ENCODE measurements at places on chromosomes 7 and 10.

DNA sequence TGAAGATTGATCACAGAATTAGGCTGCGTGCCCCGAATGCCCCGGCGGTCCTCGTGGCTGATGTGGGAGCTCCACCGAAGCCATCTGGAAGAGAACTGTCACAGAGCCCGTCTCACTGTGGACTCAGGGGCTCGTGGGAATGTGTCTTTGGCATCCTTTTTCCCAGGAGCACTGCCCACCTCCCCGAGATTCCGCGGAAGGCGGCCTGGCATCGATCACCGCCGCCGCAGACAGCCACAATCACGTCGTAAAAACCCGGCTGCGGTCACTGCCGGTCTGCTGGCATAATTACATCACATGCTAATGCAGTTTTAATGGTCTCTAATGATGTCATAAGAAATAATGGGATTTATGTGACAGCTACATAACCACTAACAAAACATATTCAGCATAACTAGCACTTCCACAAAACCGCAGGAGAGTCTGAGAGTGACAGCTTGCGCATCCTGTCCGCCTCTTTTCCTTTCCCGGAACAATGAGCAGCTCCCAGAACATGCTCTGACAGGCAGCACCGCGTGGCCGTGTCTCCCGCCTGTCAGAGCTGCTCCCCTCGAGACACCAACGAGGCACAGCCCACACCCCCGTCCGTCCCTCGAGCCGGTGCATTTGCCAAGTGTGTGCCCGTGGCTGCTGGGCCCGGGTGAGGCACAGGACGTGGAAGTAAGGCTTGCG is 490.0 kb downstream of the PTPRN2 start:
- no peak for DNase-seq

DNA sequence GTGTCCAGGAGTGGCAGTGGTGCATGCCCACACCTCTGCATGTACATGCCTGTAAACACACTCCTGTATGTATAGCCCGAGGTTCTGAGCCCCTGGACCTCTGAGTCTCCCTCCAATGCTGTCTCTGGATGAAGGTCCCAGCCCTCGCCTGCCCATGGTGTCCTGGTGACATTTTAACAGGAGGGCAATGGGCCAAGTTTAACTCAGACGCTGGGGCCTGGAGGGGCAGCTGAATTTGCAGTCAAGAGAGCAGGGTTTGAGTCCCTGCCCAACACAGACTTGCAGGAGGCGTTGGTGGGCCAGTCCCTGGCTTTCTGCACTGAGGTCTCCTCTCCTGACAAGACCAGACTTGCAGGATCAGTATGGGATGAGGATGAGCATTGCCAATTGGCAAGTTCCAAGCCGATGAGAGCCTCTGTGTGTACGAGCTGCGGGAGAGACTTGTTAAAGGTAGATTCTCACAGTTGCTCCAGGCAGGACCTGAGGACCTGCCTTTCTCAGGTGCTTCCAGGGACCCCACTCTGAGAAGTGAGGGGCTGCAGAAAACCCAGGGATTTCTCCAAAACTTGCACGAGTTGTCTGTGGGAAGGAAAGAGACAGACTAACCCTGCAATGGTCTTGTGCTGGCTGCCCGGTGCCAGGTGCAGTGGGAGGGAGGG is 141.9 kb downstream of the ELFN1 start:
- no peak for DNase-seq

- no peak for DNase-seq
Measured at GRCh38 chr7:99374111-99375064, at the start of gene ARPC1B. TSS of gene ARPC1B (plus strand) at chr7:99374730. CDS start at chr7:99385715, 10,985 bp downstream.

DNA sequence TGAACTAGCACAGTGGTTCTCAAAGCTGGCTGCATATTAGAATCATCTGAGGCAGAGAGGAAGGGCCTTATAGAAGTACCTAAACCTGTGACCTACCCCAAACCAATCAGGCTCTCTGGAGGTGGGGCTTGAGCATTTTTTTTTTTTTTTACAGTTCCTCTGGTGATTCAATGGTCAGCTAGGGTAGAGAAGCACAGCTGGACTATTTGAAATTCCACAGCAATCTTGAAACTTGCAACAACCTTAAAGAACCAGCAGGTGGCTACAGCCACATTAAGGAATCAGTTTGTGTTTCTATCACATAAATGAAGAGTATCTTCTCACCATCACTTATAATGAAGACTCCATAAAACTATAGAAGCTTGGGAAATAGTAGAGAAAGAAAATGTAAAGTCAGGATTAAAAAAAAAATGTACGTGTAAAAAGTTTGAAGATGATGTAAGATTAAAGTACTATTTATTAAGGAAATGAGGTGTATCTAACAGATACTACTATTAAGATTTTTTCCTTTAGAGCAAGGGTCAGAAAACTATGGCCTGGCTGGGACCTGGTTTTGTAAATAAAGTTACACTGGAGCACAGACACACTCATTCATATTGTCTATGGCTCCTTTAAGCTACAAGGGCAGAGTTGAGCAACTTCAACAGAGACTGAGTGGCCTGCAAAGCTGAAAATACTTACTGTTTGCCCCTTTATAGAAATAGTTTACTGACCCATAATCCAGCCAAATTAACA is 3.8 kb downstream of the RTKN2 start:
- peak; percentile 89 for DNase-seq

DNA sequence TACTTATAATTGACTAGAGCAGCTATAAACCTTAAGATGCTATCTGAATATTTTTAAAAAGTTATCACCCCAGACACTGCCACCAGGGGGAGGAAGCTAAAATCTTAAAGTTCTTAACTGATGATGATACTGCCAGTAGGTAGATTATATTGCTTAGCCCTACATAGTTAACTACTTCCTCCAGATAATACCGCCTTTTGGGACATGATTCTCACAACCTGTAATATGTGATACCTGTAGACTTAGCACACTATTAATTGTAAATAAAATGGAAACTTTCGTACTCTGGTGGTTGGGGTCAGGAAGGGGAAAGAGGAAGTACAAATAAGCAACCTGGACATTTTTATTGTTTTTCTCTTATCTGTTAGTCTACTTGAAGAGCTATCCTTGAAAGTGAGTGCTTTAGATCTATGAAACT is 268.9 kb downstream of the ADK start:
- DNase-seq, result no peak

- DNase-seq, result no peak
Measured at GRCh38 chr10:121080281-121080891, 229.2 kb downstream of the WDR11 start.

DNA sequence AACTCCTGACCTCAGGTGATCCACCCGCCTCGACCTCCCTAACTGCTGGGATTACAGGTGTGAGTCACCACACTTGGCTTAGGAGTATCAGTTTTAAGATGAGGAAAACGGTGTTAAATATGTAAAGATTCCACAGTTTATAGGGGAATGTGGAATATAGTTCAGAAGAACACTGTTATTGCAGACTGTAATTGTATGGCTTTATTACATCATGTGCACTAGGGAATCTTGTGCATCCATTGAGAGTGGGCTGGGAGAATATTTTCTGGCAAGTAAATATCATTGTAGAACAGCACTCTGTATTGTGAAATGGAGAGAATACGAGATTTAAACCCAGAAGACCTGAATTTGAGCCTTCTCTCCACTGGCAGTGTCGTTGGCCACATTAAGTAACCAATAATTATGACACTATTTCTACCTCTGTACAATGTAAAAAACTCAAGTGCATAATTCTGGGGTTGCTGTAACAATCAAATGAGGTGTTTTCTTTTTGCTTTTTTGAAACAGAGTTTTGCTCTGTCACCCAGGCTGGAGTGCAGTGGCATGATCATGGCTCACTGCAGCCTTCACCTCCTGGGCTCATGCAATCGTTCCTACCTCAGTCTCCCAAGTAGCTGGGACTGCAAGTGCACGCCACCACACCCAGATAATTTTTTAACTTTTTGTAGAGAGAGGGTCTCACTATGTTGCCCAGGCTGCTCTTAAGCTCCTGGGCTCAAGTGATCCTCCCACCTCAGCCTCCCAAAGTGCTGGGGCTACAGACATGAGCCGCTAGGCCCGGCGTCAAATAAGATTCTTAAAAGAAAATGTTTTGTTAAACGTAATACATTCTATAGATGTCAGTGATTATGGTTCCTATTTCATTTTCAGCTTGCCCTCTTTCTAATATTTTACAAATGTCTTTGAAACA is 12.0 kb upstream of the PARD3 start:
- DNase-seq, result no peak

DNA sequence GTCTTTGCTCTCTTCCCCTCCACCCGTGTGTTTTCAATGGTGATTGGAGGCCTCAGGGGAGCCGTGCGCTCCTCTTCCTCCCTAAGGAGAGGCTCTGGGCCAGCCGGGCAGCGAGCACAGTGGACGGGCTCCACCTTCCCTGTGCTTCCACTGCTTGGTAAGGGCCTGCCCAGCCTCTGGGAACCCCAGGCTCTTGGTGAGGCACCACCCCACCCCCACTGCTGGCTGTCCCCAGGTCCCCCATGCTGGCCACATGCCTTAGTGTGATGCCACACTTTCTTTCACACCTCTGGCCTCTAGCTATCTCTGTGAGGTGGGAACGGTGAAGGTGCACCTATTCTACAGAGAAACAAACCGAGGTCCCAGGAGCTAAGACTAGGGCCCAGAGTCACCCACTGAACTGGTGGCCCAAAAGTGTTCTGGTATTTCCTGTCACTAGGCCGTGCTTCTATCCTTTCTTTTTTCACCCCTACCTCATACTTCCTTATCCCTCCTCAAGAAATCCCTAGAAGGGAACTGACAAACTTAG is 53.3 kb downstream of the UNC5B start:
- DNase-seq, result no peak

DNA sequence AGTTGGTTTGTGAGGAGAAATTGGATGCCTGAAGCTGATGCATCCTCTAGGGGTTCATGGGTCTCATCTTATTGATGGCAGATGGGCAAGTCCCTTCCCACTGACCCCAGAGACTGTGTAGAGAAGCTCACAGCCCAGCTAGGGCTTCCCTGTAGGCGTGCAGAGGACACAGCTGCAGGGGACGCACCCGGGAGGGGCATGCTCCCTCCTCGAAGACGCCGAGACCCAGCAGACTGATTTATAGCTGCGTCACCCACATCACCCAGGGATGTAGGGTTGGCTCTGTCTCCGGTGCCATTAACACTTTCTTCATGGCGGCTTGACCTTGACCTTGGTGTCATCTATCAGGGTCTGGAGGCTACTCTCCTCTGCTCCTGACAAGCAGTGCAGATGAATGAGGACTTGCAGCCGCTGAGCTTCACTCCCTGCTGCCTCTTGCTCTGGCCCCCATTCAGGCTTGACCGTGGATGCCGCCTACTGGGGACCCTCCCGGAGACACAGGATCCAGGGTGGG is 549.7 kb downstream of the TCERG1L start:
- DNase-seq, result no peak

- no peak for DNase-seq
Measured at GRCh38 chr7:27118580-27118979, 12.0 kb downstream of the HOXA4 start.

GRCh38 chr7:138033241-138033640 is 31.4 kb upstream of the CREB3L2 start:
- DNase-seq, result no peak

GRCh38 chr7:134140889-134141867 is 14.0 kb downstream of the LRGUK start:
- DNase-seq, result no peak

DNA sequence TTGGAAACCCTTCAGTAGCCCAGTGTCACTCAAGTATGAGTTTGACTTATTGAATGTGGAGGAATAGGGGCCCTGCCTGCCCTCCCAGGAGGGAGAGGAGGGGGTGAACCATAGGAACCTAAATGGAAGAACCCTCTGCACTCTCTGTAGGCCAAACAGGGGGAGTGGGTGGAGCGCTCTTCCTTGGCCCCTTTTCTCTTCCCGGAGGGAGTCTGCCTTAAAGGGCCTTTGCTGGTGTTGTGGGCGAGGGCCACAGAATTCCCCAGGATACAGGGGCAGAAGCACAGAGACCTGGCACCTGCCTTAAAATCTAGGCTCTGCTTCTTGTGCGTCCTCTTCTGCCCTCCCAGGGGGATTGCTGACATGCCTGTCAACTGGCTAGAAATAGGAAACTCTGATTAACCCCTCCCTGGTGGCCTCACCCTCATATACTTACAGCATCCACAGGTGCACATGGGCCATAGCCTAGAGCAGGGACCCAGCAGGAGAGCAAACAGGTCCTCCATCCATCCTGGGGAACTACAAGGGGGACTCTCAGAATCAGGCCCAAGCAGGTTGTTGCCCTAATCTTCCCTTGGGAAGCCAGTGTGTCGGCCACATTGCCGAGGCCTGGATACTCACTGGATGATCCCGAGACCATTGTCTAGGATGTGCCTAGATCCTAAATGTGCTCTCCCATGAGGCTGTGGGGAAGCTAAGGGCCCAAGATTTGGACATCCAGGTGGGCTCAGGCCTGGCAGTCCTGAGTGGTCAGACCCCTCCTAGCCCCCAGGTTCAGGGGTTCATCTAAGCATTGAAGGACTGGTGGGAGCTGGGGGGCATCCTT is 3.4 kb downstream of the TRIM8 start:
- no peak for DNase-seq

DNA sequence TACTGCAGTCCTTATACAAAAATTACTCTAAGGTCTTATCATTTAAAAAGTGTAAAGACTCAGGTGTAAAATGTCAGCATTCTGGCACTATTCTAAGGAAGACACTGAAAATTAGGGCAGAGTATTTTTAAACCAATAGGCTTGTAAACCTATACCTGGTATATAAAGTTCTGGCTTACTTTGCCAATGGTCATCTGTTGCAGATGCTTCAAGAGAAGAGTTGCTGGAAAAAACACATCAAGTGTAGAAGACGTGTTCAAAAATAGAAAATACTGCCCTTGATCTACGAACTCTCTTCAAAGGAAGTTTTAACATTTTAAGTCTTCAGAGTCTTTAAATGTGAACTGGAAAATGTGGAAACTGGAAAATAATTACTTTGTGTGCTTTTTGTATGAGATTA is 23.9 kb downstream of the NT5C3A start:
- no peak for DNase-seq

- DNase-seq, result no peak
Measured at GRCh38 chr7:6165075-6165474, 107.3 kb downstream of the CYTH3 start.

DNA sequence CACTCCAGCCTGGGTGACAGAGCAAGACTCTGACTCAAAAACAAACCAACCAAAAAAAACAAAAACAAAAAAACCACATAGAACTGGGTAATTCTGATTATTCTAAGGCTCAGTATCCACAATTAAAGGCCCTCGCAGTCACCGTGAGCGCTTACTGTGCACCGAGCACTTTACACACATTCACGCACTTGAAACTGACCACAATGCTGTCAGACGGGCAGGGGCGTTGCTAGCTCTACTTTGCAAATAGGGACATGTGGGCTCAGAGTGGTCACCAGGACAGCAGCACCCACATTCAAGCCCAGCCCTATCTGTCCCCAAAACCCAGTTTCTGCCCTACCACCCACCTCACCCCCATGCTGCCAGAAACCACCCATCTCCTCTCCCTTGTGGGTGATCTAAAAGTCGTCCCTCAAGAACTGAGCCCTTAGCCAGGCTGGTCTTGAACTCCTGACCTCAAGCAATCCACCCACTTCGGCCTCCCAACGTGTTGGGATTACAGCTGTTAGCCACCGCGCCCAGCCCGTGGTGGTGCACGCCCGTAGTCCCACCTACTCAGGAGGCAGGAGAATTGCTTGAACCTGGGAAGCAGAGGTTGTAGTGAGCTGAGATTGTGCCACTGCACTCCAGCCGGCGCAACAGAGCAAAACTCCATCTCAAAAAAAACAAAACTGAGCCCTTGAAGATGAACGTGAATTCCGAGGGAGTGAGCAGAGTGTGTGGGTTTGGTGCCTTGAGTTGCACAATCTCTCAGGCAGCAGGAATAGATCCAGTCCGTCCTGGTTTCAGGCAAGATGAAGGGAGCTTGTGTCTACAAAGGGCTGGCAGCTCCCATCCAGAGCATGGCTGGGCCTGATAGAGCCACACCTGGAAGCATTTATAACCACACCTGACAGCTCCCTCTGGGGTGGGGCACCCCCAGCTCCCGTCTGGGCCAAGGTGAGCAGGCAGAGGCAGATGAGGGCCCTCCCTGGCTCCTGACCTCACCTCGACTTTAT is 5.4 kb upstream of the HSPB1 start:
- DNase-seq, result no peak

All from epithelial cell of proximal tubule (primary cell).